Effector memory CD4-positive, alpha-beta T cell (primary cell): ENCODE measurements at places on chromosomes 2 and 18.
A peak's percentile ranks its signal among the peaks of the same experiment; 100 is the strongest.

GRCh38 chr2:141041281-141041680, 1089.5 kb downstream of the LRP1B start:
- no peak overlapping the region for H3K27ac ChIP-seq
- H3K27me3 ChIP-seq: no peaks in the 10 kb centered on the region
- no peak for DNase-seq
- no peaks in the 10 kb centered on the region for H3K36me3 ChIP-seq

DNA sequence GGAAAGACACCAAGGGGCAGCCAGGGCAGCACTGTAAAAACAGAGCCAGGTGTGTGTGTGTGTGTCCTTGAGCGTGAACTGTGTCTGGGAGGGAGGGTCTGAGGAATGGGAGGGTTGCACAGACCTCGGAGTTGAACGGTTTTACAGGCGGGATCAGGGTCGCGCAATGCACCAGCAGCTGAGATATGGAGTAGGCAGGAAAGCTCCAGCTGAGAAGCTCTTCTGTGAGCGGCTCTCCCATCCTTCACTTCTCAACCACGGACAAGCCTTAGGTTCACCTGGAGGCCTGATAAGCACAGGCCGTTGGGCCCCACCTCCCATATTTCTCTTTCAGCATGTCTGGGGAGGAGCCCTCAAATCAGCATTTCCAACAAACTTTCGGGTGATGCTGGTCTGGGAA, 12.1 kb downstream of the SERTAD2 start:
- DNase-seq: no peak
- no peaks in the 10 kb centered on the region for H3K27me3 ChIP-seq
- no peak overlapping the region for H3K27ac ChIP-seq
- H3K36me3 ChIP-seq: no peaks in the 10 kb centered on the region
- H3K4me1 ChIP-seq: peaks cover 3% of the 10 kb centered on the region

DNA sequence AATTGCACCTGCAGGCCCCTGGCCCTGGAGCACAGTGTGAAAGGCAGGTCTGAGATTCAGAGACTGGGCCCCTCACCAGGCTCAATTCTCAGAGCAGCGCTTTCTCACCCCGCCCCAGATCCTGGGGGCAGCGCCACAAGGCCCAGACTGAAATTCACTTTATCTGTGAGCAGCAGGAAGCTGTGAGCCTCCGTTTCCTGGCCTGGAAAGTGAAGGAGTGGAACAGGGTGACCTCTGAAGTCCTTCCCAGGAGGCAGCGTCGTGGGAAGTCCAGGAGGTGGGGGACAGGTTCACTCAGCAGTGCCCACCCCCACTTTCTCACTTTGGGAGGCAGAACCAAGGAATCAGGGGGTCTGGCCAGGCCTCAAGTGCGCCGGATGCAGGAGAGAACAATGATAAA, 235.4 kb downstream of the NDUFA10 start:
- no peaks in the 10 kb centered on the region for H3K4me1 ChIP-seq
- H3K36me3 ChIP-seq: no peaks in the 10 kb centered on the region
- DNase-seq: no peak
- H3K4me3 ChIP-seq: no peak overlapping the region
- H3K27me3 ChIP-seq: no peaks in the 10 kb centered on the region

- no peaks in the 10 kb centered on the region for H3K36me3 ChIP-seq
- peak; percentile 2 for DNase-seq
- peak overlapping the region; percentile 83 for H3K4me3 ChIP-seq
- H3K4me1 ChIP-seq: peaks cover 8% of the 10 kb centered on the region
These were observed 476 bp downstream of the STRN start for GRCh38 chr2:36965751-36966369.

DNA sequence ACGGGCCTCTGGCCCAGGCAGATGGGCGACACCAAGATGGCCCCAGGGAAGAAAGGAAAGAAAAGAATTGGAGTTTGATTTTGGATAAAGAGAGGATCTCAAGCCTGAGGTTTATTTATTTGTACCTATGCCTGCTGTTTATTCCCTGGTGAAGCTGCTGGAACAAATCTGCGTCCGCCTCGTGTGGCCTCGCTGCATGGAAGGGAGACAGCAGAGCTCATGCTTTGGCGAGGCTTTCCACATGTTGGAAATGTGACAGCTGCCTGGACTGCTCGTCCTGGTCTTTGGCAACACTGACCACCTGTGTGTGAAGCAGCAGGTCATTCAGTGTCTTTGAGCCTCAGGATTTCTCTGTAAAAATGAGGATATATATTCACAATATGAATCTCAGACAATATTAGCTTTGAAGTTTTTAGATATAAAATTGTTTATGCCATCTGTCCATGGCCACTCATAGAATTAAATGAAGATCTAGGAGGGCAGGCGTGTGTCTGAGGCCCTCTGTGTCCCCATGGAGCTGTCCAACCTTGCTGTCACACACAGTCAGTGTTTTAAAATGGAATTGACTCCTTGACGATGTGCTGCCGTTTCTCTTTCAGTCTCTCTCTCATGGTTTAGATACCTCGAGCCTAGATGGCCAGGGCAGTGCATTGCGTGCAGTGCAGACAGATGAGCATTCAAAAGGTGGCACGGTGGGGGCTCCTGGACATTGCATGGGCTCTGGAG, 94.3 kb downstream of the SOCS6 start:
- H3K4me1 ChIP-seq: no peaks in the 10 kb centered on the region
- no peak for DNase-seq
- H3K4me3 ChIP-seq: no peak overlapping the region
- H3K27ac ChIP-seq: no peak overlapping the region
- H3K27me3 ChIP-seq: no peaks in the 10 kb centered on the region

DNA sequence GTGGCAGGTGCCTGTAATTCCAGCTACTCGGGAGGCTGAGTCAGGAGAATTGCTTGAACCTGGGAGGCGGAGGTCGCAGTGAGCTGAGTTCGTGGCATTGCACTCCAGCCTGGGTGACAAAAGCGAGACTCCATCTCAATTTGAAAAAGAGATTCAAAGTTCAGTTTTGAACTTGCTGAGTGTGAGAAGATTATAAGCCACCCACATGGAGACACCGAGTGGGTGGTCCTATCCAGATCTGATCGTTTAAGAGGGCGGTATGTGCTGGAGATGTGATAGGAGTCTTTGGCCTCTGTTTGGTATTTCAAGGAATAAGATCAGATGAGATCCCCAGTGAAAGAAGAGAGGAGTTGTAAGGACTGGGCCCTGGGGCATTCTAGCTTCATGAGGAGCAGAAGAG, 25.6 kb downstream of the RNF144A start:
- no peak overlapping the region for H3K4me3 ChIP-seq
- H3K4me1 ChIP-seq: peaks cover 3% of the 10 kb centered on the region
- no peaks in the 10 kb centered on the region for H3K27me3 ChIP-seq
- no peak overlapping the region for H3K27ac ChIP-seq
- no peak for DNase-seq
